ENCODE measurements at places on chromosomes 5 and 9.

DNA sequence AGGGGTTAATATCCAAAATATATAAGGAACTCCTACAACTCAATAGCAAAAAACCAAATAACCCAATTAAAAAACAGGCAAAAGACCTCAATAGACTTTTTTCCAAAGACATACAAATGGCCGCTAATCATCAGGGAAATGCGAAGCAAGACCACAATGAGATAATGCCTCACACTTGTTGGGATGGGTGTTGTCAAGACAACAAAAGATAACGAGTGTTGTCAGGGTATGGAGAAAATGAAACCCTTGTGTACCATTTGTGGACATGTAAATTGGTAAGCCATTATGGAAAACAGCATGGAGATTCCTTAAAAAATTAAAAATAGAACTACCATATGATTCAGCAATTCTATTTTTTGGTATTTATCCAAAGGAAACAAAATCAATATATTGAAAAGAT, 620.2 kb downstream of the ACTL7B start:
- DNase-seq = no peak

- DNase-seq = no peak
These were observed 80.2 kb upstream of the ZNF169 start for GRCh38 chr9:94178927-94179326.

DNA sequence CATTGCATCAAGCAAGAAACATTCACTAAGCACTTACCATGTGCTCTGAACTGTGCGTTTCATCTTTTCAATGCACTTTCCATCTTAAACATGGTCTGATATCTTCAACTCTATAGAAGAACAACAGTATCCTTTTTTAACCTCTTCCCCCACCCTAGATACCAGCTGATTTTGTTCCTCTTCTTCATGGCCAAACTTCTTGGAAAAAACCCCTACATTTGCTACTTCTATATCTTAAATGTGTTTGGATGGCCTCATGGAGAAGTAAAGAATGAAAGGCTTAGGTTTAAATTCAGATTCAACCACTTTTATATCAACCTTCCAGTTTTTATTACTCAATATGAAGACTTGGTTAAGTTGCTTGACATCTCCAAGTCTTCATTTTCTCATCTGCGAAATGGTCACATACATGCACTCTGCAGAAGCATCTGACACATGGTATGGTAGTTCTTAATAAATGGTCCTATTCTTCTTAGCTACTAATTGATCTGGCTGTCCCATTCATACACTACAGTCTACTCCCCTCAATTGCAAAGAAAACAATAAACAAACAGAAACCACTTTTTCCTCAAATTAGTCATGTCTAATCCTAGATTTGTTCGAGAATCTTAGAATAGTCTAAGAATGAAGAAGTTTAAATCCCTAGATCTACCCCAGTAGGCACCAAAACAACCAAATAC, 59.4 kb downstream of the FYB1 start:
- no peak for DNase-seq

DNA sequence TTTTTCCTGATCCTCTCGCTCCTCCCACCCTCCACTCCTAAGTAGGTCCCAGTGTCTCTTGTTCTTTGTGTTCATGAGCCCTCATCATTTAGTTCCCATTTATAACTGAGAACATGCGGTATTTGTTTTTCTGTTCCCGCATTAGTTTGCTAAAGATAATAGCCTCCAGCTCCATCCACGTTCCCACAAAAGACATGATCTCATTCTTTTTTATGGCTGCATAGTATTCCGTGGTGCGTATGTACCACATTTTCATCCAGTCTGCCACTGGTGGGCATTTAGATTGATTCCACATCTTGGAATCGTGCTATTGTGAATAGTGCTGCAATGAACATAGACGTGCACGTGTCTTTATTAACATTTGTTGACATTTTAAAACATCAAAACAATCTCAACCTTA, 34.2 kb upstream of the CACNA1B start:
- DNase-seq = no peak

DNA sequence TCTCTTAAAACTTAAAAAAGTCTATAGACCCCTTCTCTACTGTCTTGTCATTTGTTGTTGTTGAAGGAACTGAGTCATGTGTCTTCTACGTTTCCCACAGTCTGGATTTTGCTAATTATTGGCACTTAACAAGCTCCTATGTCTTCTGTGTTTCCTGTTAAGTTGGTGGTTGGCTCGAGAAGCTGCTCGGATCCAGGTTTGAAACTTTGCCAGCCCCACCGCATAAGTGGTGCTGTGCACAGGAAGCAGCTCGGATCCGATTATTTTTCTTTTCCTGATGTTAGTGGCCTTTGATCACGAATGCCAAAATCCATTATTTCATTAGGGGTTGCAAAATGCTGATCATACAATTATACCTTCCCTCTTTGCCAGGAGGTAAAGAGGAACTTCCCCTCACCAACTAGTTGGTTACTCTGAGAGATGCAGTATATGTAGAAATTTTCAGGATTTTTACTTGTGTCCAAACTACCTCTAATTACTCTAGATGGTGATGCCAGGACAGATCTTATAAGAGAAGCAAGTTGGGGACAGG, 186.5 kb downstream of the NSG2 start:
- peak; percentile 42 for DNase-seq

- no peak for DNase-seq
These were observed 87.8 kb downstream of the ZNF618 start for GRCh38 chr9:113963696-113964494.
